ENCODE measurements at places on chromosomes 6 and 20.
A peak's percentile ranks its signal among the peaks of the same experiment; 100 is the strongest.

DNA sequence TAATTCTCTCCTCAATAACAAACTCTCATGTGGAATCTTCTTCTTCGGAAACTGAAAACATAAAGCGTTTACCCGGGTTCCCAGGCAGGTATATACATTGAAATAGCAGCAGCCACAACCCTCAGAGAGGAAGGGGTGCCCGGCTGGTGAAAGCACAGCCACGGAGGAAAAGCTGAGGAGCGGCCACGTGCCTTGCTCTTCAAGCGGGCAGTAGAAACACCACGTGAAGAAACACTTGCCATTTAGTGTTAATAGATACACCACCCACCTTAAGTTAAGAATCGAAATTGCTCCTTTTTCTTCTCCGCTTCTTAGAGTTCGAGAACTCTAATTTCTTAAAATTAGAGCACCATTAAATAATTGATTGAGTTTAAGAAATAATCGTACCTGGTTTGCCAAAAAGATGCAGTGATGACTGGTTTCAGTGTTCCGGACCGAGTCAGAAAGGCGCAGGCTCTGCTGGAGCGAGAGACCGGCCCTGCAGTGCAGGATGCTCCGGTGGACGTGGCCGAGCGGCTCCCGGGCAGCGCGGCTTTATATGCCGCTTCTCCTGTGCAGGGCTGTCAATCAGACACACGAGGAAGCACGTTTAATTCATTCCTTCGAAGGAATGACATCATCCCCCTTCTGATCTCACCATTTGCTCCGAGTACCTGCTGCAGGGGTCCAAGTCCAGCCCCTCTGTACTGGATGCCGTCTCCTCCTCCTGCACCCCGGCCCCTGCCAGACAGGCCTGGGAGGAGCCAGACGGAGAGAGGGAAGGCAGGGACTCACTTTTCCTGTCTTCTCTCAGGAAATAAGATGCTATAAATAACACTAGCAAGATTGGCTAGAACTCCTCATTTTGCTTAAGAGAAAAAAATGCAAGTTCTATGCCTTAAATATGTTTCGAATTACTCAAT is at the start of gene THBS2:
THBS2 (minus strand) TSS at position 510 of the 902 bp plus-strand sequence. CDS start 3,062 bp downstream, outside the sequence.
- no peak for DNase-seq

DNA sequence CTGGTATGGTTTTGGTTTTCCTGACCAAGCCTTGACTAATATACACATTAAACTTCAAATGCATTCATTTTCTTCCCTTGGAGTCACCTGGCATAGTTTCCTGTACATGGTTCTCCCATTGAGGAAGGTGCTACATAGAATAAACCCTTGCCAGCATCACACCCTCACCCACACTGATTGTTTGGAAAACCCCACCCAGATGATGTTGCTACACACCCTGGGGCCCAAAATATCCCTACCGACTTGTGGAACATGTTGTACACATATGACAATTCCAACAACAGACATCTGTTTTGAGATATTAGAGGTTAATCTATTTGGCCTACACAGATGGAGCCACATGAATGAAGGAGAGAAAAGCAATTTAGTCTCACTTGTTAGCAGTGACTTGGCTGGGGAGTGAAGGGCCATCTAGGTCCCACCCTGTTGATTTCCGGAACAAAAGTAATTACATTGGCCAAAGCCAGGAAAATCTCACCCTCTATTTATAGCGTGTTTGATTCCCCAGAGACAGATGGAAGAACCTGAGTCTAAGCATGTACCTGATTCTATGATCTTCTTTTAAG is 606.0 kb upstream of the BTBD3 start:
- DNase-seq = no peak

DNA sequence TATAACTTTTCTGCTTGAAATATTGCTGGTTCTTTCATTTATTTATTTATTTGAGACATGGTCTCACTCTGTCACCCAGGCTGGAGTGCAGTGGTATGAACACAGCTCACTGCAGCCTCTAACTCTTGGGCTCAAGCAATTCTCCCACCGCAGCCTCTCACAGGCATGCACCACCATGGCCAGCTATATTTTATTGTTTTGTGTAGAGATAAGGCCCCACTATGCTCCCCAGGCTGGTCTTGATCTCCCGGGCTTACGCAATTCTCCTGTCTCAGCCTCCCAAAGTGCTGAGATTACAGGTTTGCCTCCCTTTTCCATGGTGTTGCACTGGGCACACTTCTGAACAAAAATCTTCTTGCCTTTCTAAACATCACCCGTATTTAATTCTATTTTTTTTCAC is 39.1 kb upstream of the RNGTT start:
- DNase-seq = no peak

DNA sequence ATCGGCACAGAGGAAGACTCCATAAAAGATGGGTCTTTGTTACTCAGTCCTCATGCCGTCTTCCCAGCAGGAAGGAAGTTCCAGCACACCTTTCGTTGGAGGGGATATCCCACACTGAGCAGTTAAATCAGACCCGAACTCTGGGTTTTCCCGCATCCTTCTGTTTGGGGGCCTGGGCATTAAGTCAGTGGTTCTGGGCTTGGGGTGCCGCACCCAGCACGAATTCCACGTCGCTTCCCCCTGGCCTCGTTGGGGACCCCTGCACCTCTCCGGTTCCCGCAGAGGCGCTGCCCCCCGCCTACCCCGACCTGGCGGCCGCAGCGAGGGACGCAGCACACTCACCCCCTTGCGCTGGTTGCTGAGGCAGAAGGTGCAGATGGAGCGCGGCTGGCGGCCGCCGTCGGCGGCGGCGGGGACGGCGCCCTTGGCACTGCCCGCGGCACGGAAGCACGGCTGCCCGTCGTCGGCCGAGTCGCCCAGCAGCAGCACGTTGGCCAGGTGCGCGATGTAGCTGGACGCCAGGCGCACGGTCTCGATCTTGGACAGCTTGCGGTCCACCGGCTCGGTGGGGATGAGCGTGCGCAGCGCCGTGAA is 641 bp downstream of the TCF15 start:
- no peak for DNase-seq

DNA sequence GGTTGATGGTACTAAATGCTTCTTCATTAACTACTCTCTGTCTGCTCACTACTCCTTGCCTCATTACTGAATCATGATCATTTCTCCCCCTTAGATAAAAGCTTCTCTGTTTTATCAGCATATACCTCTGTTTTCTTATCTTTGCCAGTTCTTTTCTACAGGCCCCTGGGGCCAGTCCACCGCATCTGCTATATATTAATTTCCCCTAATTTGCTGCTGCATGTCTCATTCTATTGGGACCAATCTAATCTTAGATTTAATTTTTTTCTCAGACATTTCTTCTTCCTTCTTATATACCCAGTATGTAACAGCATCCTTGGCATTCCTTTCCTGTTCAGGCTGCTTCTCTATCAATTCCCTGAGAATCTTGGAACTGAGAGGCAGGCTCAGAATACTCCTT is 51.2 kb downstream of the GRIK2 start:
- no peak for DNase-seq

GRCh38 chr6:122495612-122496011 is 24.0 kb upstream of the SERINC1 start:
- DNase-seq = no peak

DNA sequence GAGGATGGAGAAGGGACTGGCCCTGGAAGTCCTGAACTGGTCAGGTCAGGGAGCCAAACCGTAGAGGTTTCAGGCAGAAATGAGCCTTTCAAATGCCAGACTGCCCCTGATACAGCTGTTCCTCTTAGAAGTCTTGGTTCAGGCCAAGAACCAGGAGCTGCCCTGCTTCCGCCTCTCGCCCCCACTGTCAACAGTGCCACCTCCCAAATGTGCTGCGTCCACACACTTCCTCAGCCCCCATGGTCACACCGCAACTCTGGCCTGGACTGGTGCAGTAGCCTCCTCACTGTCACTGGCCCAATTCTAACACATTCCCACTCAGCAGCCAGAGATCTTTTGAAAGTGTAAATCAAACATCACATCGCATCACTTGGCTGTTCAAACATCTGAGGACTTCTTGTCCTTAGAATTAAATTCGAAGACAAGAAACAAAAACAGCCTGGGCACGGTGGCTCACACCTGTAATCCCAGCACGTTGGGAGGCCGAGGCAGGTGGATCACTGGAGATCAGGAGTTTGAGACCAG is 69.7 kb downstream of the STK35 start:
- no peak for DNase-seq

DNA sequence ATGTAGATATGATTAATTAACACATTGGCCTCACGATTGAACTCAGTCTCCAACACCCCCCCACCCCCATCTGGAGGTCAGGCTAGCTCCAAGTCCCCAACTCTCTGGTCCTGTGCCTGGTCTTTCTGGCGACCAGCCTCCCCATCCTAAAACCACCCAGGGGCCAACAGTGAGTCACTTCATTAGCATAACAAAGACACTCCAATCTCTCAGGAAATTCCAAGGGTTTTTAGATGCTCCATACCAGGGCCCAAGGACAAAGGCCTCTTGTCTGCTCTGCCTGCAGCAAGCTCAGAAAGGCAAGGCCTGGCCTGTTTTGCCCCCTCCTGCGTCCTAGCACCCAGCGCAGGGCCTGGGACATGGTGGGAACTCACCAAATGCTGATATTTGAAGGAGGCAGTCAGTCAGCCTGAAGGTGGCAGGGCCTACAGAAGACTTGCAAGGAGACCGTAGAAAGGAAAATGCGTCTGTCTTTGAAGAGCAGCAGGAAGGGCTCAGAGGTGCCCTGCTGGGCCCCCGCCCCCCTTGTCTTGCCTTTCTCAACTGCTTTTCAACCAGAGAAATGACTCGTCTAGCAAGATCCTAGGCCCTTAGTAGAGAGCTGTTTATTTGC is 184.7 kb downstream of the CDH4 start:
- DNase-seq = peak; percentile 90

DNA sequence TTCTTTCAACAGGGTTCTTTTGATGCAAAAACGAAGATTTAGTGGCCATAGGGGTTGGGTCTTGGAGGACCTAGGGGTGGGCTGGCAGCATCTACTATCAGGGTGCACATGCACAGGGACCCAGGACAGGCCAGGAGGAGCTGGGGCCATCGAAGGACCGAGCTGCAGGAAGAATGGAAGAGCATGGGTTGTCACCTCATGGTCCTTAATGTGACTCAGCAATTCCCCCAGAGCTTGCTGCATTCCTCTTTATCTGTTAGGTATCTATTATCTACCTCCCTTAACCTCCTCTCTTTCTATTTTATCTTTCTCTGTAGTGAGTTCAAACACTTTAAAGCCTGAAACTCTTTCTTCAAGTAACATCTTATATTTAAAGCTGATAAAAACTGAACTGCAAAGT is 167.0 kb downstream of the AIG1 start:
- DNase-seq = no peak

GRCh38 chr20:25042531-25043498 is 15.1 kb downstream of the ACSS1 start:
- no peak for DNase-seq

GRCh38 chr6:12939314-12939713 is 222.7 kb downstream of the PHACTR1 start:
- DNase-seq = no peak

DNA sequence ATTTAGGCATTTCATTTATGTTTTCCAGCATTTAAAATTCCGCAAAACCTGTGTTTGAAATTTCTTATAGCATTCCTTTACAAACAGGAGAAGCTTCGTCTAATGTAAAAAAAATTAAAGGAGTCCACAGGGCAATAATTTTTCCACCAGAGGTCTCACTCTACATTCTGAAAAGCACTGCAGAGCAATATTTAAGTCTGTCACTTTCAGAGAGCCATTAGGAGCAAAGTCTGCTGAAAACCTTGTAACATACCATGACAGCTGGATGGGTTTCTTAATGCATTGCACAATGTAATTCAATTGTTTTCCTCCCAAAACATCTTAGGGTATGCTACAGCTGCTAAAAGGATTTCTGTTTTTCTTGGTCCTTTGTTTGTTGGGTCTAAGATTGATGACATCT is 18.0 kb downstream of the BAG2 start:
- DNase-seq = no peak

DNA sequence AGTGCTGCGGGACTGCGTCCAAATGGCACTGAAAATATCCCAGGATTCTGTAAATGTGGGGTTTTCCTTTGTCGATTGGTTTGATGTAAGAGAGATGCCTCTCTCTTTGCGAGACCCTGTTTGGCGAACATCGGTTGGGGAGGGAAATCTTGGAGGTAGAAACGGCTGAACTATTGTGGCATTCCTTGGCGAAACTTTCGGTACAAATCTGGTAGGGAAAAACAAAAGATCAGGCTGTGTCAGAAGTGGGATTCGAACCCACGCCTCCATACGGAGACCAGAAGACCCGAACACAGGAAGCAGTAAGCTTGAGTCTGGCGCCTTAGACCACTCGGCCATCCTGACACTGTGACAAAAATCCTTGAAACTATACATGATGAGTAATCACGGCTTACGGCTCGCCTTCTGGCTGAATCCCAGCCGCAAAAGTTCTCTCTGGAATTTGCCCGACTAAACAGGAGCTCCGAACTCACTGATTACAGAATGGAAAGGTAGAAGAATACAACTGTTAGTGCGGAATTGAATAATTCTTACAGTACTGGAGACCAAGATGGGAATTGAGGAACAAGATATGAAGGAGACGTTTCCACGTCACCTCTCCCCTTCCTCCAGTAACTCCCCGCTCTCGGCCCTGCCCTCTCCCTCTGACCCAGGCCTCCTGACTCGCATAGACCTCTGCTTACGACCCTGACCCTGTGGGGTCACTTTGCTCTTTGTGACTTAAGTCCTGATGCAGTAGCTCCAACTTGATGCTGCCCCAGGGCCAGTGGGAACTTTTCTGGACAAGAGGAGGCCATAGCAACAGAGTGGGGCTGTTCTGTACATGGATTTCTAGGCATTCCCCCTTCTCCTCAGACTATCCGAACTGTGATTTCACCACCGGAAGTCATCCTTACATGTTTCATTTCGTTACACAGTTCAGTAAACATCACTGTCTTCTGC is 132.8 kb upstream of the ZNF184 start:
- peak; percentile 45 for DNase-seq

DNA sequence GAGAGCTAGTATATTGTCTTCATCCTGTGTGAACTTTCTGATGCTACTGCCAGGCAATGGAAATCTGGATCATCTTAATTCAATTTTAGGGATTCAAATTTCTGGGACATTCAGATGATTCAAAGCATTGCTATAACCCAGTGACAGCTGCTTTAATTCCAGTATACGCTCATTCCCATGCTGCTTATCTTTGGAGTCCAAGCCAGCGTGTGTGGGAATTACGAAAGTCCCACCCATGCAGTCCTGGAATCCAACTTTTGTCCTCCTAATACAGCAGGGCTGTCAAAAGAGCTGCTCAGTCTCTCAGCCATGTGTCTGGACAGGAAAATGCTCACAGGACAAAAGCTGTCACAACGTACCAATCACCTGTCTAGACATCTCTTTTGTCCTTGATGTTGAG is 219.8 kb downstream of the LAMA2 start:
- DNase-seq = peak; percentile 70

DNA sequence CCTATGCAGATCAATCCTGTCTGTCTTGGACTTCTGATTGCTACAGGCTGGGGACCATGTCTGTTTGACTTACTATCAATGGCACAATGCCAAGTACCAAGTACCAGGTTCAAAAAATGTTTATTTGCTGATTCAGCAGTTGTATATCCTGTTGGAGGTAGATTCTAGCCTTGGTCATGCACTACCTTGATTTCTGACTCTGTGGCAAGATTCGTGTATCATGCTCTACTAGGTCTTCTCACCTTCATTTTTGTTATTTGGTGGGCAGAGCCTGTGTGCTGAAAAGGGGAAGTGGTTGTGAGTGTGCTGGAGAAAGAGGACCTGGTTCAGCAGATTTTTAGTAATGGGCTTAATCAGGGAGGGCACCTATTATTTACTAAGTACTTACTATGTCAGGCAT is 192.4 kb upstream of the MYLIP start:
- DNase-seq = no peak

- DNase-seq = no peak
These were observed 79.5 kb upstream of the ATXN1 start for GRCh38 chr6:16840725-16841124.

Data from SJSA1 (cell line).